ENCODE measurements at places on chromosomes 5 and 9.
A peak's percentile ranks its signal among the peaks of the same experiment; 100 is the strongest.

- DNase-seq, result peak; percentile 78
Measured at GRCh38 chr9:70111042-70111602, 67.5 kb downstream of the MAMDC2 start.

DNA sequence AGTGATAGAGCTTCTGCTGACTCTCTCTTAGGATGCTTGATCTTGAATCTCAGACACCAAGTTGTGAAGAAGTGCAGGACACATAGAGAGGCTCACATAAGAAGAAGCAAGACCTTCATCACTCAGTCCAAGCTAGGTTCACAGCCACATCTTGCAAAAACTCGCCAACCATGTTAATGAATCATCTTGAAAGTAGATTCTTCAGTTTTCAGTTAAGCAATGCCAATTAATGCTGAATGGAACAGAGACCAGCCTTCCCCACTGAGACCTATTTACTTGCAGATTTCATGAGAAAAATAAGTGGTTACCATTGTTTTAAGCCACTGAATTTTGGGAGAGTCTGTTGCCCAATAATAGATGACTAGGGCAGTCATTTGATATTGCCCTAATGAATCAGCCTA, 217.7 kb upstream of the EDIL3 start:
- DNase-seq, result no peak

- DNase-seq, result no peak
Measured at GRCh38 chr9:1173993-1174392, 123.8 kb downstream of the DMRT2 start.

DNA sequence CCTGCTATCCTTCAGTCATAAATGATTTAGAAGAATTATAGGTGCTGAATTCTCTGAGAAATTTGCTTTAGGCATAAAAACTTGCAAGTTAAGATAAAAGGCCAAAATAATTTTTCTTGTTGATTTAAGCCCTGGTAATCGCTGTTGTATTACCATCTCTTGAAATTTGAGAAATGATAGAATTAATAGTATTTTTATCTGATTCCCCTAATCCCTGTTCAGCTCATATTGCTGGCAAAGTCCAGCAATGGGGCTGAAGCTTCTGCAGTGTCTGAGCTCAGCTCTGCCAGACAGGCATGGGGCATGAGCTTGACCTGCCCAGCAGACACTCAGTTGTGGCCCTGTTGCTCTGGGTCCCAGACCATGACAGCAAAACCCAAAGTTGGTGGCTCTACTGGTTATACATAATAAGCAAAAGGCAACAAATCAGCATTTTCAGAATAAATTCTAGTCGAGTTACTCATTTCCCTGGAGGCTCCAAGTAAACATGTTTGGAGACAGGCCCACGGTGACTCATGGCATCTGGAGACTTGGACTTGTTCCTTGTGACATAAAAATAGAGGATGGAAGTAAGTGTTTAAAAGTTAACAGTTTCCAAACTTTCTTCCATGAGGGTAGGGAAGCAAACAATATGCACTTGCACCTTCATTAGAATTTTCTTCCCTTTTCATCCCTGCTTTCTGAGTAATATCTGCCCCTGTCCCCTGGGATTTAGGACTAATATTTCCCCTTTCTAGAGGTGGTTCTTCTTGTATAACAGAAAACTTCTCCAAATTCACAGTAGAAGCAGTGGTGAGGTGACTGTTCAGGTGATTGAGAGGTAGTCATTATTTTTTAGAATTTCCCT, 60.2 kb upstream of the SLC2A8 start:
- no peak for DNase-seq

DNA sequence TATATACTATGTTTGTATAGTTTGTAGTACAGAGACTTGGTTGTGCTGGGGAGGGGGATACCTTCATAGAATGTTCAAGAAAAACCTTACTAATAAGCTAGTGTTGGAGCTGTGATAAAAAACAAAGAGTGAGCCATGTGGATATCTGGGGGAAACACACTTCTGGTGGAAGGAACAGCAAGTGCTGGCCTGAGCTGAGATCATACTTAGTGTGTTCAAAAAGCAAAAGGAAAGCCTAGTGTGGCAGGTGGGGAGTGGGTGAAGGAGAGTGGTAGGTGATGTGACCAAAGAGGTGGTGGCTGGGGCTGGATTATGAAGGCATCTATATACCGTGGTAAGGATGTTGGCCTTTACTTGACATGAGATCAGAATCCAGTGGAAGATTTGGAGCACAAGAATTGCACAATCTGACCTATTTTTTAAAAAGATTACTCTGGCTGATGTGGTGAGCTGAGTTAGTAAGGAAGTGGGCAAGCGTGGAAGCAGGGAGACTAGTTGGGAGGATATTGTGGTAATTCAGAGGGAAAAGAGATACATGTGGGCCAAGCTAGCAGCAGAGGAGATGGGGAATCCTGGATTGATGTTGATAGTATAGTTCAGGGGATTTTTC, 26.6 kb downstream of the PALM2AKAP2 start:
- no peak for DNase-seq

DNA sequence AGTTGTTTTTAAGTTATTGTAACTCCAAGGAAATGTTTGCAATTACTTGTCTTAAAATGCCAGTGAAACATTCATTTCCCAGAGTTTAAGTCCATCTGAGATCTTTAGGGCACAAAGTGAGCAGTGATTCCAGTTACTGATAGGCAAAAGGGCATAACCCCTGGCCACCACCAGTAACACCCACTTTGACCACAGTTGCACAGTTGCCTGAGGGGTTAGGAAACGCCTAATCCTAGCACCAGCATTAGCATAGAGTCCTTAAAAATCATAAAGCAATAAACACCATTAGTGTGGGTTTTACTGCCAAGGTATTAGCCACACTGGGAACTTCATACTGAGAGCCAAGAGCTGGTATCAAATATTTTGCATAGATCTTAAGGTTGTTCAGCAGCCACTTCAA, 143.9 kb downstream of the SNCAIP start:
- DNase-seq, result no peak

- no peak for DNase-seq
Measured at GRCh38 chr9:123044586-123044985, 11.1 kb downstream of the GPR21 start.

- peak; percentile 56 for DNase-seq
Measured at GRCh38 chr9:118674942-118675341, 694.3 kb downstream of the BRINP1 start.

DNA sequence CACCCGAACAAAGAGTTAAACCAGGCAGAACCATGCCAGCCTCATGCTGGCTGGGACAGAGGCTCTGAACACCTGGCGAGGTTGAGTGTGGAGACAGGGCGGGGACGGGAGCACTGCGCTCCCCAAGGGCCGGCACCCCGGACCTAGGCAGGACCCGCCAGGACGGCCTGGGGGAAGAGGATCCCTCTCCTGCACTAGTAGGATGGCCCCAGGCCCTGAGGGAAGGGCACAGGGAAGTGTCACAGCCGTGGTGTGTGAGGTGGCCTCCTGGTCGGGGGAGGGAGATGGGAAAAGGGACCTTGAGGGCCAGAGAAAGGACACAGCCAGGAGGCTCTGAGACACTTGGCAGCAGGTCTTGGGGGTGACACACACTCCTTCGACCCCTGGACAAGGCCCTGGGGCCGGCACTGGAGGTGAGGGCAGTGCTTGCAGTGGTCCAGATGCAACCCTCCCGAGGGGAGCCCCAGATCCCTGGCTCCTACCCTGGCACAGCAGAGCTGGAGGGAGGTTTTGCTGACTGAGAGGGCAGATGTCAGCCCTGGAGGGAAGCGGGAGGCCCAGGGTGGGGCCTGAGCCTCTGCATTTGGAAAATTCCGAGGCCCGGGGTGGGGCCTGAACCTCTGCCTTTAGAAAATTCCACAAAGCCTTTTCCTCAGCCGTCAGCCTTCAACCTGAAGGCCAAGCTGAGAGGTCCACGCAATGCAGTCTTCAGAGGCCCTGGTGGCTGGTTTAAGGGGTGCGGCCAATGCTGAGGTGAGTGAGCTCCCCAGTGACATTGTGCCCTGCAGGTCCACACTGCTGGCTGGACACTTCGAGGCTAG, 24.8 kb upstream of the TERT start:
- DNase-seq, result no peak

GRCh38 chr5:150621301-150621700, 19.2 kb upstream of the SYNPO start:
- no peak for DNase-seq

- DNase-seq, result no peak
Measured at GRCh38 chr5:107933326-107933725, 262.6 kb upstream of the EFNA5 start.

GRCh38 chr9:71302776-71303175, 181.4 kb upstream of the TRPM3 start:
- DNase-seq, result no peak

DNA sequence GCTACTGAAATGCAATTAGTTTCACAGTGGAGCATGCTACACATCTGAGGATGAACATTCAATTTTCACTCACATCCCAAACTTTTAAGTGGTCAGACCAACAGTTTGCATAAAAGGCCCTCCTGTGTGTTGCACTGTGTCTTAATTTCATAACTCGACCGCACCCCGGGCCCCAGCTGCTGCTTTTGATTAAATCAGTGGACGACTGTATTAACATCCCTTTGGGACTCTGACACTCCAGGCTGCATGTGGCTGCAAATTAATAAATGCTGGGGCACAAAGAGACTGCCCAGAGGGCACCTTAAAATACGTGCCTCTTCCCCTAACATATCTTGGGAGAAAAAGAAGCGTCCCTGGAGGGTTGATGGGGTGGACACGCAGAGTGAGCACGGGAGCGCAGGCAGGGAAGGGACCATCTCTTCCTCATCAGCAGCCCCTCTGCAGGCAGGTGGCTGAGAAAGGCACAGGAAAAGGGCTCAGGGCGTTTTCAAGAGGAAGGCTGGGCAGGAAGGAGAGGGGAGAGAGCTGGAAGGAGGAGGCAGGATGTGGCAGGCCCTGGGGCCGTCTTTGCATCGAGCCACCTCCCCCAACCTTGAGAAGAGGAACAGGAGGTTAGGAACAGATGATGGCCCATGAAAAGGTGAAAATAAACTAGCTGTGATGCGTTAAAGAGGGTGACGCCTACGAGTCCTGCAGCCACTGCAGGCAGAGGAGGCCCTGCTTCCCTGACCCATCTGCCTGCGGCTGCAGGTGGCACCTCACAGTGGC, 18.6 kb downstream of the MED10 start:
- no peak for DNase-seq

DNA sequence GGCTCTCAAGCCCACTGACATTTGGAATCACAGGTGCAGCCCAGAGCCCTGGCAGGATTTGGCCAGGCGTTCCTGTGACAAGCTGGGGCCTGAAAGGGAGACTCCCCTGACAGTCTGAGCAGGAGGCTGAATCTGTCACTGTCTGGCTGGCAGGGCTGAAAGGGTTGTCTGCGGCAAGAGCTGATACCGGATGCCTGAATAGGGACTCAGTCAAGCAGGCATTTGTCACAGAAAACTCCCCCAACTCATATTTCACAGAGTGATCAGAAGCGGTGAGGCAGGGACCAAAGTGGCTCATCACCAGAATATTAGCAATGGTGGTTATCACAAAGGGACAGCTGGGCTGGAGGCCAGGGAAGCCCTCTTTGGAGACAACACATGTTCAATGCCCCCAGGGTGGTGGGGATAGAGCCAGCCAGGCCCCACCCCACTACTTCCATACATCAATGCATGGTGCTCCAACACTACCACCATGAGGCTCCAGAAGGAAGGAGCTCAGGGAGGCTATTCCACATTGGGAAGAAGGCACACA, 295.5 kb downstream of the DTWD2 start:
- DNase-seq, result no peak

DNA sequence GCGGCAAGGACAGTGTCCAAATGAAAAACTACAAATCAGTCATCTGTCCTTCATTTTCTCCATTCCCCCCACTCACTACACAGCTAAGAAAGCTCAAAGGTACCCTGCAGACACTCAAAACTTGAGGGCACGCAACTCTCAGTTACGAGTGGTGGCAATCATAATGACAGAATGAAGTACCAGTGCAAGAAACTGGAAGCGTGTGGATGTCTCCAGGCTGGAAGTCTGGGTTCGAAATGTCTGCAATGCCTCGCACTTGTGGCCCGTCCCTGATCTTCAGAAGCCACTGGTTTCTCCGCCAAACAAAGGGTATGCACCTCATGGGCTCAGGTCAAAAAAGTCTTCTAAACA, 597 bp upstream of the CENPH start:
- no peak for DNase-seq

DNA sequence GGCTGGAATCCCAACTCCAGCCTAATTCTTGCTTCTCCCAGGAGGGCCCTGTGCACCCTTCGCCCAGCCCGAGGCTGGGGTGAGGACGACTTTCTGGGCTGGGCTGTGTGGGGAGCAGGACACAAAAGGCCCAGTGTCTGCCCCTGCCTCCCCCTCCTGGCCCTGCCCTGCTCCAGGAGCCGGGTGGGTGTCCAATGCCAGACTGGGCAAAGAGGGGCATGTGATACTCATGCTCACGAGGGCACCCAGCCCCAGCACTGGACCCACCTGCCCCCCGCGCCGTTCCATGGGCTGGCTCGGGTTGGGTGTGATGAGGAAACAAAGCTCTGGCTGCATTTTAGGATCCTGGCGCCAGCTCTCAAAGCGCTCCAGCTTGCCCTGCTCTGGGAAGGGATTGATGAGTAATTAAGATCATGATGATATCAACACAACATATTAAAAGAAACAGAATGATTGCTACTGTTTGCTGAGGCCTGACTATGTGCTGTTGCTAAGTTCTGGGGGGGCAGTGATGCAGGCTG, 30.7 kb downstream of the LHX2 start:
- no peak for DNase-seq

GRCh38 chr5:80216753-80217596, 38.9 kb downstream of the SERINC5 start:
- peak; percentile 94 for DNase-seq

GRCh38 chr5:68343421-68343826, 127.9 kb downstream of the PIK3R1 start:
- DNase-seq, result no peak

- DNase-seq, result no peak
Measured at GRCh38 chr5:111517853-111518501, 5.6 kb upstream of the STARD4 start.

- DNase-seq, result peak; percentile 45
Measured at GRCh38 chr9:110152704-110153374, 55.1 kb downstream of the C9orf152 start.

GRCh38 chr5:179550511-179551342, at the start of gene RUFY1:
Gene RUFY1, plus strand, starts transcription at chr5:179550554. Its CDS starts 16 bp downstream, at chr5:179550570.
- DNase-seq, result peak; percentile 76

DNA sequence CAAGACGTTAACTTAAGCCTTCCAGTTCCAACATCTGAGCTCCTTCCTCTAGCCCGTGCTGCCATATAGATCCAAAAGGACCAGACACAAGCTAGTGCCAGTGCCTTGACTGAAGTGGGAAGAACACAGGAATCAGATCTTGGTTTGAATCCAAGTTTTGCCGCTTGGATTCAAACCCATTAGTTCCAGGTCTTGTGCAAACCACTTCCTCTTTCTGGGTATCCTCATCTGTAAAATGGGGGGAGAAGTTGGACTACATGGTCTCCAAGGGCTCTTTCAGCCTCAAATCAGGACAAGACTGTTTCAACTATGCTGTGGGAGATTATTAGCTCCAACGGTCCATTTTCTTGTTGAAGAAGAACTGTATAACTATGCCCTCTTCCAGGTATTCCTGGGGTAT, 32.6 kb downstream of the TTLL11 start:
- no peak for DNase-seq

GRCh38 chr5:172715931-172716682, 54.9 kb downstream of the DUSP1 start:
- DNase-seq, result no peak

All from NCI-H2029 (cell line).